ENCODE measurements at places on chromosomes 1 and 21. TPM values are rescaled to one million over a fixed set of nuclear protein-coding genes. Genes with fewer than 3 reads are reported as not detected.

DNA sequence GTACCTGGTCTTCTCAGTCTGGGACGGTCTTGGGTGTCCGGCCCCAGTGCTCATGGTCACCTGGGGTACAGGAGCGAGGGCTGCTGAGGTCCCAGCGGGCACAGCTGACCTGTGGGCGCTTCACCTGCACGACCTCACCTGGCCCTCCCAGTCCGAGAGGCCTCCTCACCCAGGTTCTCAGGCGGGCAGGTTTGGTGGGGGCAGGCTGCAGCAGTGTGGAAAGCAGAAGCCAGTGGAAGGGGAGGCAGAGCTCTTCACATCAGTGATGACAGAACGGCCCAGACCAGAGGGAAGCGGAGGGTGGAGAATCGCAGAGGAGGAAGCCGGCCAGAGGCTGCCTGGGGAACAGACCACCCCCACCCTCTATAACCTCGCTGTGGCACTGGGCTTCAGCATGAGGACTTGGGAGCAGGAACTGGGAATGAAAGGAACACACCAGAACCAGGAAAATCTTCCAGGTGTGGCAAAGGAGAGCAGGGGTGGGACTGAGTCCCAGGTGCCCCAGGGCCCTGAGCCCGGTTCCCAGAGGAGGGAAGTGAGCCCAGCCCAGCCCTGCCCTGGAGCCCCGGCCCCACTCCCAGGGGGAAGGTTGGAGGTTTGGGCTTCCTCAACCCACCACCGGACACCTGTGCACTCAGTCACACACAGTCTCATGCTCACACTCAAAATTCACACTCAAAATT is 265.2 kb upstream of the VAMP3 start:
- no peak for DNase-seq

GRCh38 chr1:20483833-20484518 is 2.0 kb downstream of the CAMK2N1 start:
- no peak for DNase-seq

- DNase-seq: no peak
Measured at GRCh38 chr1:200079232-200079940, 51.9 kb downstream of the NR5A2 start.

GRCh38 chr1:113686891-113687618 is 72.2 kb downstream of the PHTF1 start:
- no peak for DNase-seq

DNA sequence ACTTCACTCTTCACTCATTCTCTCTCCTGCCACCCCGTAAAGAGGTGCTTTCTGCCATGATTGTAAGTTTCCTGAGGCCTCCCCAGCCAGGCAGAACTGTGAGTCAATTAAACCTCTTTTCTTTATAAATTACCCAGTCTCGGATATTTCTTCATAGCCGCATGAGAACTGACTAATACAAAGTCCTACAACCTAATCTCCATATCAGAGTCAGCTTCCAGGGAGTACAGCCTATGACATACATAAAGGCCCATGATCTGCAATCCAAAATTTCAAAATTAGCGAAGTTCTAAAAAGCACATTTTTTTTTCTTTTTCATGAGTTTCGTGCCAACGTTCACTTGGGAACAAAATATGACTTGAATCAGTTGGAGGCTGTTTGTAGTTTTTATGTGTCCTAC is 256.9 kb upstream of the DUSP10 start:
- no peak for DNase-seq

- peak; percentile 36 for DNase-seq
Measured at GRCh38 chr1:180954005-180954800, 41.5 kb downstream of the KIAA1614 start.

GRCh38 chr1:63612971-63613370 is 19.8 kb downstream of the PGM1 start:
- no peak for DNase-seq

- no peak for DNase-seq
Measured at GRCh38 chr21:25171438-25171837, 435.8 kb downstream of the MRPL39 start.

GRCh38 chr1:28631713-28632112 is 11.2 kb downstream of the TAF12 start:
- no peak for DNase-seq

DNA sequence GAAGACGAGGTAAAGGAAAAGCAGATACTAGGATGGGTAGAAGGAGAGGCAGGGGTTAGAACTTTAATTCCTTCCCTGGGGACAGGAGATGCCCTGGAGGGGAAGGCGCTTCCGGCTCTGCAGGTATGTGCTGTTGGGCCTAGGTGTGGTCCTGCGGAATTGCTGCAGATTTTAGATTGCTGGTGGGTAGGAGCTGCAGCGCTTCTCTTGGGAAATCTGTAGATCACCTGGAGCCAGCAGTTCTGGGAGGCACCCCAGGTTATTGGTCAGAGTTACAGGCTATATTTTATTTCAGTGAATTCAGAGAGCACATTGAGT is 1.1 kb downstream of the MGST3 start:
- no peak for DNase-seq

- DNase-seq: no peak
Measured at GRCh38 chr21:38352536-38353219, 95.9 kb downstream of the KCNJ15 start.

- DNase-seq: no peak
Measured at GRCh38 chr1:183903101-183903500, 98.2 kb downstream of the RGL1 start.

GRCh38 chr1:59266927-59267293 is 30.0 kb upstream of the FGGY start:
- no peak for DNase-seq

DNA sequence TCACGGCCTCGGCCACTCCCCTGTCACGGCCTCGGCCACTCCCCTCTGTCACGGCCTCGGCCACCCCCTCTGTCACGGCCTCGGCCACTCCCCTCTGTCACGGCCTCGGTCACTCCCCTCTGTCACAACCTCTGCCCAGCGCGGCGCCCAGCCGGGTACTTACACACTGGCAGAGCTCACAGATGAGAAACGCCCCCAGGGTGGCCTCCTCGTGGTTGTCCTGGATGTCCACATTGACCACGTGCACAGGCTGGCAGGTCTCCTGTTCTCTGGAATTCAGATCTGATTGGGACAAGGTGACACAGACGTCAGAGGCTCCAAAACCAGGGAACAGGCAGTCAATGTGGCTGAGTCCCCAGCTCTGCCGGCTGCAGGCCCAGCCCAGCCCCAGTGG is 3.3 kb upstream of the TMEM240 start:
- no peak for DNase-seq

- DNase-seq: no peak
Measured at GRCh38 chr1:24021403-24022266, 41.5 kb upstream of the SRSF10 start.

GRCh38 chr1:226838456-226838855 is 32.0 kb upstream of the PSEN2 start:
- no peak for DNase-seq

DNA sequence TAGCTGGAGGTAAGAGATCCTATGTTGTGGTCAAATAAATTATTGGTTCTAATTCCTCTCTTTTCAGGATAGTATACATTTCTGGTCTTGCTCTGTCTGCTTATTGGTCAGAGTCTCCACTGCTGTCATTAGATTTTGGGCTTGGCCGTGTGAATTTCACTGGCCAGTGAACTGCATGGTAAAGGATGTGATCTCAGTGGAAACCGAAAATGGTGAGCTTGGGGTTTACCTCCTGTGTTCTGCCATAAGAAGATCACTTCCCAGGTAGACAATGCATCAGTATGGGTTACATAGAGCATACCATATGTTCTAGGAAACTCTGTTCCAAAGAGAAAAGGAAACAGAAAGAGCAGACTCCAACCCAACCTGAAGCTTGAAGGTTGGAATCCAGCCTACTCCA is 1123.3 kb upstream of the B3GALT2 start:
- no peak for DNase-seq

GRCh38 chr21:31299291-31300147 is 44.5 kb downstream of the TIAM1 start:
- no peak for DNase-seq

- DNase-seq: peak; percentile 21
Measured at GRCh38 chr21:32726839-32727686, 750 bp downstream of the SYNJ1 start.

DNA sequence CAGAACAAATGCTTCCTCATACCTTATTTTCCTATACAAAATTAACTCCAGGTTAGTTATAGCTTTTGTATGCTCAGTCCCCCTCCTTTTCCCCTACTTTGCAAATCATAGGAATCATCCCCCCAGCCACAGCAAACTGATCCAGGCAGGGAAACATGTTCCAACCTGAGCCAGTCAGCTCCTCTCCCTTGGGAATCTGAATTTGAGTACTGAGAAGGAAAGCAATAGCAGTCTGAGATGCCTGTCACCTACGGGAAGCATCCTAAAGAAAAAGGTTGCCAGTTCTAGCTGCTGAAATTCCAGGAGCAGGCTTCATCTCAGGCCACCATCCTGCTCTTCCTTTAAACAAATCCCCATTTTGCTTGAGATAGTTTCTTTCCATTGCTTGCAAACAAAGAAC is 6.9 kb downstream of the ADSS2 start:
- DNase-seq: no peak

DNA sequence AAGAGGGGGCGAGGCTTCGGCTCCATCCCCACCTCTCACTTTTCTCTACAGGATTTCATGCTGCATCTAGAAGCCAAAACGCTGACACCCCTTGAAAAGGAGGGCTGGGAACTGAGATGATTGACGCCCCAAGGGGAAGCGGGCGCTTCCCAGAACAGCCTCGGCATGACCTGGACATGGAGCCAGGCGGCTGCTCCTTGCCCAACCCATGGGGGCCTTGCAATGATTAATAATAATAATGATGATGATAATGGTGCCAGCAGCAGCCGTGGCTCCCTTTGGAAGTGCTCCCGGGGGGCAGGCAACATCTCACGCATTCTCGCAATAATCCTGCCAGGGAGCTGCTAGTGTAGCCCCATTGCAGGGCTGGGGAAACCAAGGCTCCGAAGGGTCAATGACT is 78.2 kb downstream of the RAP1GAP start:
- DNase-seq: no peak

DNA sequence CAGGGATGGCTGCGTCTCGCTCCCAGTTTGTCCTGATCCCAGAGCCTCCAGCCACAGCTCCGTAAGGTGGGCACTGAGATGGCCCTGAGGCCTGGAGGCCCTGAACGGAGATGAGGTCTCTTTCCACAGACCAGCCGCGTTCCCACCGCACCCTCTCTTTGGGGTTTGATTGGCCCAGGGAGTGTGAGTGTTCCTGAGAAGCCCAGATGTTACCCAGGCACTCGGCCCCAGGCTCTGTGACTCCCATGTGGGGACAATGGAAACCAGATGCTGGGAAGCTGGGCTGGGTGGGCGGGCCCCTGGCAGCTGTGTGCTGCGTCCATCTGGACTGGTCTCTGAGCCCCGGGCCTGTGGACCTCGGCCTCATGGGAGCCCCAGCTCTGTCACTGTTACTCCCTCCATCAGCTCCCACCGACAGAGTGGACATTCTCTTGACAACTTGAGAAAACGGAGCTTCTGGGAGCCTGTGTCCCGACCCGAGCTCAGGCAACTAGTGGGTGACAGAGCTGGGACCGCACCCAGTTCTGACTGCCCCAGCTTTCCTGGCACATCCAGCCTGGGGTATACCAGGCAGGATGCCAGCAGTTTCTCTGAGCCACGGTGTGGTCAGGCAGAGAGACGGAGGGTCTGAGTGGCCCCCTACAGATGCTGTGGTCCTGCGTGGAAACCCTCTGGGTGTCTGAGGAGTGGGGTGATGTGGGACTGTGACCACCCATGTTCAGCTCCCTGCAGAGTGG is 9.8 kb upstream of the COL6A1 start:
- DNase-seq: no peak

- no peak for DNase-seq
Measured at GRCh38 chr1:15730423-15730822, 5.6 kb upstream of the SLC25A34 start.

- DNase-seq: no peak
Measured at GRCh38 chr1:9500756-9501754, 38.2 kb upstream of the SLC25A33 start.

- DNase-seq: no peak
Measured at GRCh38 chr1:245873883-245874671, 633.0 kb downstream of the SMYD3 start.

MNDA gene
- 15.7 TPM for polyA plus RNA-seq

HAO2 gene
- not detected for polyA plus RNA-seq

XCL2 gene
- not detected for polyA plus RNA-seq

SYTL1 gene
- polyA plus RNA-seq: 85.3 TPM

NAV1 gene
- polyA plus RNA-seq: 1.2 TPM

SHISA4 gene
- polyA plus RNA-seq: not detected

CXADR gene
- polyA plus RNA-seq: not detected

LRIF1 gene
- polyA plus RNA-seq: 30.0 TPM

THEM4 gene
- polyA plus RNA-seq: 8.4 TPM

PGLYRP3 gene
- polyA plus RNA-seq: not detected

GNAT2 gene
- not detected for polyA plus RNA-seq

COG2 gene
- polyA plus RNA-seq: 39.7 TPM

BGLAP gene
- polyA plus RNA-seq: not detected
